Endodermal cell (in vitro differentiated cells): ENCODE measurements at places on chromosomes 13 and 19. TPM values are rescaled to one million over a fixed set of nuclear protein-coding genes. Genes with fewer than 3 reads are reported as not detected.
A peak's percentile ranks its signal among the peaks of the same experiment; 100 is the strongest.

GRCh38 chr19:27772059-27772458 lies 1440.9 kb downstream of the UQCRFS1 start:
- no peak for DNase-seq

DNA sequence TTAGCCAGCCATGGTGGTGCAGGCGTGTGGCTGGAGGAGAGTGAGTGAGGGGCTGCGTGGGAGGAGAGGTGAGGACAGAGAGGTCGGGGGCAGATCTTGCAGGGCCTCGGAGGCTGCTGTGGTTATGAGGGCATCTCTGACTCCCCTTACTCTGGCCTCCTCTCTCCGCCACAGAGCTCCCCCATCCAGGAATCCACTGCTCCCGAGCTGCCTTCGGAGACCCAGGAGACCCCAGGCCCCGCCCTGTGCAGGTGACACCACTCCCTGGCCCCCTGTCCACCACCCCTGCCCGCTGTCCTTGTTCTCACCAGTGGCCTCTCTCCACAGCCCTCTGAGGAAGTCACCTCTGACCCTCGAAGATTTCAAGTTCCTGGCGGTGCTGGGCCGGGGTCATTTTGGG lies 7.8 kb downstream of the PTGER1 start:
- DNase-seq, result no peak

Gene ANKRD24
- 0.77 and 0.97 TPM in 2 replicates for total RNA-seq

DNA sequence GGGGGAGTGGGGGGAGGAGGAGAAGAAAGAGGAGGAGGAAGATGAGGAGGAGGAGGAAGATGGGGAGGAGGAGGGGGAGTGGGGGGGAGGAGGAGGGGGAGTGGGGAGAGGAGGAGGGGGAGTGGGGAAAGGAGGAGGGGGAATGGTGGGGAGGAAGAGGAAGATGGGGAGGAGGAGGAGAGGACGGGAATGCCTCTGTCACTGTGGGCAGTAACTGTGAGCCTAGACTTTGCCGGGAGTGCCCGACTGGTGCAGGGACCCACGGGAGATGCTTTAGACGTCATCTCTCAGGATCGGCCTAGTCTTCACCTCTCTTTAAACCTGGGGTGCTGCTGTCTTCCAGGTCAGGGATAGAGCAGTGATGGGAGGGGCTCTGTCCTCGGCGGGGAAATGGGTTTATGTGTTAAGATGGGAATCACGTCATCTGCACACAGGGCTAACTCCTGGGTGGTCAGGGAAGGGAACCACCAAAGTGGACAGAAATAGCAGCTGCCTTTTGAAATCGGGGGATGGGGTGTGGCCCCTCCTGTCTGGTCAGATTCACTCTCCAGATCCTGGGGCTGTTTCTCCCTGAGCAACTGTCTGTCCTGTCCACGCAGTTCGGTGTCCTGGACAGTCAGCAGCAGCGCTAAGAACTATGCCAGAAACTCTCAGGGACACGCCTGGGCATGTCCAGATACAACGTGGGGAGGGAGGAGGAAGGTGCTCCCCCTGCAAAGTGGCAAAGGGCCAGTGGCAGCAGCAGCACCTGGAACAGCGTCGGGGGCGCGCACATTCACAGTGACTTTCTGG lies 26.9 kb downstream of the GAS6 start:
- DNase-seq, result no peak

DNA sequence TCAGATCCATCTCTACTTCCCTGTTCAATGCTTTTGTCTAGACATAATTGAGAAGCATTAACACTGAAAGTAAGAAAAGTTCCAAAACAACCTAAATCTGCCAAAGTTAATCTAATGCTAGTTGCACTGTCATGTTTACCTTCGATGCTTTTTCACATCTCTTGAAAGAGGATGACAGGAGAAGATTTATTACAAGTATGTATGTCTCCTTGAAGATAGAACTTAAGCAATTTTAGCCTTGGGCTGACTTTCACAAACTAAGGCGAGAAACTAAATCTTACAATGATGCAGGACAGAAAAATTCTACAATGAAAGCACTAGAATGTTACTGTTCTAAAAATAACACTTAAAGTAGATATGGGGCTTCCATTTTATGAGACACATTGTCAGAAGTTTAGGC lies 64.0 kb downstream of the MIPEP start:
- DNase-seq, result no peak

- DNase-seq, result no peak
Observed at GRCh38 chr13:113327391-113327765, 30.3 kb downstream of the LAMP1 start.

Gene GPI
- 183 to 749 TPM (median 191 TPM) in 3 replicates for total RNA-seq

GRCh38 chr19:58209577-58209976 lies 19.1 kb upstream of the ZNF544 start:
- no peak for DNase-seq

DNA sequence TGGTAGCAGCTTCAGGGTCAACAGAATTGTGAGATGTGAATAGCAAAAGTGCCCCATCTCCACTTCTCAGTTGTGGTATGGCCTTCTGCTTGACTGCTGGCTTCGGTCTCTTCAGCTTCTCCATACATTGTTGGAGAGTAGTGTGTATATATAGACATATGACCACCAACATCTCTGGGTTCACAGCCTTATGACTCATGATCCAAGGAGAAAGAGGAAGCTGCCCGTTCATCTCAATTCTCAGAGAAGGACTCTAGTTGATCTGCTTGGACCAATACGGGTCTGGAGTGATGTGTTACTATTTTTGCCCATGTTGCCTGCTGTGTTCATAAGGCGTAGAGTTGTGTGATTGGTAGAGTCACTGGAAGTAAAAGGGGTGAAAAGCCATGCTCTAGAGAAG lies 3.6 kb upstream of the COMMD6 start:
- DNase-seq, result no peak

Gene DYRK1B
- total RNA-seq, result 28.7 and 37.7 TPM in 2 replicates

GRCh38 chr13:30409886-30410704 lies 12.2 kb upstream of the UBE2L5 start:
- no peak for DNase-seq

- no peak for DNase-seq
Observed at GRCh38 chr13:53907891-53908290, 879.3 kb downstream of the OLFM4 start.

GRCh38 chr13:76293346-76293745 lies 592.9 kb downstream of the KCTD12 start:
- no peak for DNase-seq

DNA sequence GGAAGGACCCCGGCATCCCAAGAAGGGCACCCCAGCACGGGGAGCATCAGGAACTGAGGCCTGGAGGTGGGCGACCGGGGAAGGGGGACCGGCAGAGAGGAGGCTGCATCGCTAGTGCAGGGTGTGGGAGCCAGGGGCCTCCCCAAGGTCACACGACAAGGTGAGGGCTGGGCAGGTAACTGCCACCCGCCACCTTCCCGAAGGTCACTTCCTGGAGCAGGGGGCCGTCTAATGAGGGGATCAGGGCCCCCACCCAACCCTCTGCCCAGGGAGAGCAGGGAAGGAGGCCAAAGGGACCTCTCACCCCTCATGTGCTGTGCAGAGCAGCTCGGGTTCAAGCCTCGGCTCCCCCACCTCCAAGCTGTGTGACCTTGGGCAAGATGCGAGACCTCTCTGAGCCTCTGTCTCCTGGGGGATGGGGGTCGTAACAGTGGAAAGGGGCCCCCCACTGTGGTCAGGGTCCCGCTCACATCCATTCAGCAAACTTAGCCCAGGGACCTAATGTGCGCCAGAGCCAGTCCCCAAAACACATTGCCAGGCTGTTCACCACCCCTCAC lies 6.0 kb downstream of the ZBTB7A start:
- peak; percentile 40 for DNase-seq

GRCh38 chr19:29060813-29061364 lies 152.1 kb downstream of the UQCRFS1 start:
- DNase-seq, result peak; percentile 48

GRCh38 chr13:37417060-37417441 lies 181.5 kb downstream of the POSTN start:
- DNase-seq, result no peak

- DNase-seq, result no peak
Observed at GRCh38 chr19:10773969-10774368, 56.1 kb downstream of the DNM2 start.

- no peak for DNase-seq
Observed at GRCh38 chr19:18096258-18096657, 1.3 kb upstream of the MAST3 start.

- no peak for DNase-seq
Observed at GRCh38 chr13:105170438-105170837, 1365.0 kb downstream of the EFNB2 start.

Gene SWSAP1
- total RNA-seq, result 2.8 TPM in 2 replicates

Gene CABP5
- total RNA-seq, result not detected in 3 replicates

DNA sequence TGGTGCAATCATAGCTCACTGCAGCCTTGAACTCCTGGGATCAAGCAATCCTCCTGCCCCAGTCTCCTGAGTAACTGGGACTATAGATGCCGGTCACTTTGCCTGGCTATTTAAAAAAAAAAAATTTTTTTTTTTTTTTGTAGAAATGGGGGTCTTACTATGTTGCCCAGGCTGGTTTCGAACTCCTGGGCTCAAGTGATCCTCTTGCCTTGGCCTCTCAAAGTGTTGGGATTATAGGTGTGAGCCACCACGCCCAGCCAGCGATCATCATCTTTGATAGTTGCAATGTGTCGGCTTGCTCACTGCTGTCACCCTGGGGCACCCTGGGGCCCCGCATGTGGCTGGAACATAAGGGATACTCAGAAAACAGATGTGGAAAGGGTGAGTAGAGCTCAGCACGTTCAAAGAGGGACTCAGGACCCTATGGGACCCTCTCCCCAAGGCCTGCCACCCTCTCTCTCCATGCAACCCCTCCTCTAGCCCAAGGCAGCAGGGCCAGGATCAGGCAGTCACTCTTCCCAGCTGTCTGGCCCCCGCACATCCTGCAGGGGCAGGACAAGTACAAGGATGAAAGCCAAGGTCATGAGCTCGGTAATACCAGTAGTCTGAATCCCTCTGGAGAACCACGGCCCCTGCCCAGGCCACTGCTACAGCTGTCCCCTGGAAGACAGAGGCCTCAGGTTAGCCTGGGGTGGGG lies 6.5 kb upstream of the CCL25 start:
- DNase-seq, result no peak

GRCh38 chr13:40812724-40813445 lies 23.5 kb downstream of the SLC25A15 start:
- no peak for DNase-seq

- peak; percentile 95 for DNase-seq
Observed at GRCh38 chr19:37468961-37469777, at the start of gene ZNF570. Gene ZNF570 (plus strand): TSS chr19:37469356. CDS start chr19:37470355, 999 bp downstream.

GRCh38 chr13:111411151-111411858 lies 90.9 kb downstream of the TEX29 start:
- DNase-seq, result no peak

DNA sequence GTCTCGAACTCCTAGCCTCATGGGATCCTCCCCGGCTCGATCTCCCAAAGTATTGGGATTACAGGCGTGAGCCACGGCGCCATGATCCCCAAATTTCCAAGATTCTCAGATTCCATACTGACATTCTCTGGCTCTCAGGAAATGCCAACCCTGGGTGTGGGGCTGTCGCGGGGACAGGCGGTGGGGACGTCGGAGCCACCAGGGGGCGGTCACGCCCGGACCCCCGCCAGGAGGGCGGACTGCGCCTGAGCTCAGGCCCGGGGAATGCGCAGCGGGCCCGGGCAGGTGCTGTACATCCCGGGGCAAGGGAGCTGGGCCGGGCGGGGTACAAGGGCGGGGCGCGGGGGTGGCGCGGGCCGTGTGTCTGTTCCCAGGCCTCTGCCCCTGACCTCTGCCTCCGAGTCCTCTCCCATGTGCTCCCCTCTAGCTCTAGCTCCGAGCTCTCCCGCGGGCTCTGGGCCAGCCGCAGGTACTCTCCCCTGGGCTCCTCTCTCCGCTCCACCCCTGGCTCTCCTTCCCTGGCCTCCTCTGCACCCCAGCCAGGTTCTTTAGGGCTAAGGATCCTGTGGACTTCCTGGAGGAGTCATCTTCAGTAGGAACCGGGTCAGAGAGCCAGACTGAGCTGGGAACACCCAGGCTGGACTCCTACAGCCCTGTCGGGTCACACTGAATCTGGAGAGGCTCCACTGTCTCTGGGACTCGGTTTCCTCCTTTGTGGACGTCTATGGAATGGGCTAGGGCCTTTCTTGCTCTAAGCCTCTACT lies 2.4 kb downstream of the PPP1R13L start:
- peak; percentile 94 for DNase-seq

- DNase-seq, result peak; percentile 76
Observed at GRCh38 chr19:47124937-47125668, 5.5 kb upstream of the SAE1 start.

Gene WASF3
- total RNA-seq, result 32.6 to 38.0 TPM (median 34.1 TPM) in 3 replicates

Gene ZNF415
- total RNA-seq, result 12.5 to 23.5 TPM (median 19.4 TPM) in 3 replicates

GRCh38 chr19:52938761-52939160 lies 15.5 kb upstream of the ZNF888 start:
- DNase-seq, result no peak

Gene SBSN
- not detected in 3 replicates for total RNA-seq

DNA sequence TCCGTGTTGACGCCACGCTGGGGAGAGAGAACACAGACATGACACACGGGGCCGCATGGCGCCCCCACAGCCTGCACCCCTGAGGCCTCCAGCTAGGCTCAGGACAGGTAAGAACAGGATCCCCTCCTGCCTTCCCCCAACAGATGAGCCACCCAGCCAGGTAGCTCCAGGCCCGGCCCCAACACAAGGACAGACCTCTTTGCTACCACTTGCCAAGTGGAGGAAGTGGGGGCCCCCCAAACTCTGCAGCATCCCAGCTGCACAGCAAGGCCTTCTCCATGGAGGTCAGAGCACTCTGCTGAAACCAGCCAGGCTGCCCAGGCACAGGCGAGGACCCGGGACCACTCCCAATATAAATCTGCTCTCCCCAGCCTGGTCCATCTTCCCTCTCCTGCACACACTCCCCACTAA lies 31.5 kb downstream of the PEPD start:
- DNase-seq, result no peak

GRCh38 chr13:71591374-71591773 lies 275.6 kb downstream of the DACH1 start:
- DNase-seq, result no peak

- no peak for DNase-seq
Observed at GRCh38 chr13:65339241-65339640, 1890.9 kb downstream of the PCDH9 start.

DNA sequence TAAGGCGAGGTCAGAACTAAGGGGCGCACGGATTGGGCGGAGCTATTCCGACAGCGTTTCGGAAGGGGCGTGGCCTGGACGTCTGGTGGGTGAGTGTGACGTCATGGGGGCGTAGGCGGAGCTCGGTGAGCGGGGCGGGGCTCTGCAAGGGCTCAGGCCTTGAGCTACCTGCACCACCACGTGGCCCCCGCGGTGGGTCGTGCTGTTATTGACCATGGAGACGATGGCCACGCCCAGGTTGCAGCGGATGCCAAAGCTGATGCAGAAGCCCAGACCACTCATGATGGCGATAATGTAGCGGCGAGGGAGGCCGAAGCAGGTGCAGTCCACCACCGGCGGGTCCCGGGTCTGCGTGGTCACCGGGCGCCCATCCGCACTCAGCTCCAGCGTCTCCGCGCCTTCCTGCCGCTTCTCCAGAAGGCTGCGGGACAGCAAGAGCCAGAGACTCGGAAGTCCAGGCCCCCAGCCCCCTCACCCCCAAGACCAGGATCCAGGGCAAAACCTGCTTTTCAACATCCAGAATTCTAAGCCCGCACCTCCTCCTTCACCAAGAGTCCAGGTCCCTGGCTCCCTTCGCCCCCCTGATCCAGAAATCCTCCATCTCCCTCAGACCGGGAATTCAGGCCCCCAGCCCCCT lies 4.8 kb downstream of the SLC17A7 start:
- peak; percentile 94 for DNase-seq
